A549 treated with CpdA at 1 μM for 4 hours (cell line): ENCODE measurements at places on chromosomes 5 and 9. TPM values are rescaled to one million over a fixed set of nuclear protein-coding genes. Genes with fewer than 3 reads are reported as not detected.

FOXI1 gene
- total RNA-seq, result not detected in 5 replicates

GPRIN1 gene
- 7.1 to 9.4 TPM (median 9.1 TPM) in 5 replicates for total RNA-seq

PDCD1LG2 gene
- 0.33 to 0.59 TPM (median 0.36 TPM) in 5 replicates for total RNA-seq

LURAP1L gene
- 11.3 to 15.5 TPM (median 13.3 TPM) in 5 replicates for total RNA-seq

MCC gene
- total RNA-seq, result 0.14 to 0.38 TPM (median 0.25 TPM) in 5 replicates

SLC6A19 gene
- total RNA-seq, result 0.02 TPM in 1 of 5 replicates, not detected in the others

KIF4B gene
- total RNA-seq, result 0.01 to 0.02 TPM (median 0.02 TPM) in 3 of 5 replicates, not detected in the others

LCN9 gene
- not detected in 5 replicates for total RNA-seq

SLC34A1 gene
- not detected in 5 replicates for total RNA-seq

SLC34A3 gene
- 0.07 to 0.13 TPM (median 0.08 TPM) in 5 replicates for total RNA-seq

PDLIM4 gene
- 0.26 to 0.43 TPM (median 0.35 TPM) in 4 of 5 replicates, not detected in the other for total RNA-seq

OTP gene
- 0.06 to 0.14 TPM (median 0.10 TPM) in 4 of 5 replicates, not detected in the other for total RNA-seq

CDO1 gene
- 0.05 to 0.09 TPM in 2 of 5 replicates, not detected in the others for total RNA-seq

PKD2L2 gene
- total RNA-seq, result 0.03 to 0.26 TPM (median 0.05 TPM) in 3 of 5 replicates, not detected in the others

DIRAS2 gene
- total RNA-seq, result 0.03 TPM in 1 of 5 replicates, not detected in the others

NUTM2G gene
- total RNA-seq, result not detected in 5 replicates

IFNA13 gene
- not detected in 5 replicates for total RNA-seq

SUSD3 gene
- 0.50 to 0.62 TPM (median 0.54 TPM) in 5 replicates for total RNA-seq

N4BP3 gene
- 0.94 to 1.6 TPM (median 1.4 TPM) in 5 replicates for total RNA-seq

PCA3 gene
- not detected in 5 replicates for total RNA-seq

EIF4E1B gene
- not detected in 5 replicates for total RNA-seq

SEMA6A gene
- total RNA-seq, result 0.07 to 0.21 TPM (median 0.13 TPM) in 5 replicates

SNX24 gene
- total RNA-seq, result 19.0 to 22.9 TPM (median 21.1 TPM) in 5 replicates

ERGIC1 gene
- total RNA-seq, result 249 to 302 TPM (median 290 TPM) in 5 replicates

GPSM1 gene
- 8.7 to 13.6 TPM (median 11.4 TPM) in 5 replicates for total RNA-seq

ENTPD8 gene
- total RNA-seq, result 0.21 to 0.52 TPM (median 0.28 TPM) in 5 replicates

CDH12 gene
- total RNA-seq, result not detected in 5 replicates

PCDHB12 gene
- total RNA-seq, result 0.07 TPM in 1 of 5 replicates, not detected in the others

G3BP1 gene
- 146 to 166 TPM (median 149 TPM) in 5 replicates for total RNA-seq

SLC25A2 gene
- not detected in 5 replicates for total RNA-seq
